NCI-H1417 treated with DMSO at 0.1 percent for 48 hours (cell line): ENCODE measurements at places on chromosomes 6 and 20.

DNA sequence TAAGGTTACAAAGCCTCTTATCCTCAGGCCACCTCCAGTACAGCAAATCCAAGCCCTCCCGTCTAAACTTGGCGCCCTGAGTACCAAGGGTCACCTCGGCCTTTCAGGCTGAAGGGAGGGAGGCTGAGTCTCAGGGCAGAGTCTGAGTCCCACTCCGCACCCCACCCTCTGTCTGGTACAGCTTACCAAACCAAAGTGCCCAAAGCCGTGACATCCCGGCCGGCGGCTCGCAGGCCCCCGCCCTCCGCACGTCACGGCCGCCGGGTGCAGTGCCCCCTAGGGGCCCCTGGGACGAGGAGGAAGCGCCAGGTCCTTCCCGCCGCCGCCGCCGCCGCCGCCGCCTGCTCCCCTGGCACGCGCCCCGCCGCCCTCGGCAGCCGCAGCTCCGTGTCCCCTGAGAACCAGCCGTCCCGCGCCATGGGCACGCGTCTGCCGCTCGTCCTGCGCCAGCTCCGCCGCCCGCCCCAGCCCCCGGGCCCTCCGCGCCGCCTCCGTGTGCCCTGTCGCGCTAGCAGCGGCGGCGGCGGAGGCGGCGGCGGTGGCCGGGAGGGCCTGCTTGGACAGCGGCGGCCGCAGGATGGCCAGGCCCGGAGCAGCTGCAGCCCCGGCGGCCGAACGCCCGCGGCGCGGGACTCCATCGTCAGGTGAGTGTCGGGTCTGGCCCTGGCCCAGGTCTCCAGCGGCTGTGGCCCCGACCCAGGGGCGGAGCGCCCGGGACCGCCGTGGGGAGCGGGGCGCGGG, at the start of gene MTHFD1L:
Gene MTHFD1L (plus strand): TSS at position 297 of the 741 bp plus-strand sequence. CDS start 121 bp downstream, at position 418.
- peak; percentile 39 for DNase-seq

DNA sequence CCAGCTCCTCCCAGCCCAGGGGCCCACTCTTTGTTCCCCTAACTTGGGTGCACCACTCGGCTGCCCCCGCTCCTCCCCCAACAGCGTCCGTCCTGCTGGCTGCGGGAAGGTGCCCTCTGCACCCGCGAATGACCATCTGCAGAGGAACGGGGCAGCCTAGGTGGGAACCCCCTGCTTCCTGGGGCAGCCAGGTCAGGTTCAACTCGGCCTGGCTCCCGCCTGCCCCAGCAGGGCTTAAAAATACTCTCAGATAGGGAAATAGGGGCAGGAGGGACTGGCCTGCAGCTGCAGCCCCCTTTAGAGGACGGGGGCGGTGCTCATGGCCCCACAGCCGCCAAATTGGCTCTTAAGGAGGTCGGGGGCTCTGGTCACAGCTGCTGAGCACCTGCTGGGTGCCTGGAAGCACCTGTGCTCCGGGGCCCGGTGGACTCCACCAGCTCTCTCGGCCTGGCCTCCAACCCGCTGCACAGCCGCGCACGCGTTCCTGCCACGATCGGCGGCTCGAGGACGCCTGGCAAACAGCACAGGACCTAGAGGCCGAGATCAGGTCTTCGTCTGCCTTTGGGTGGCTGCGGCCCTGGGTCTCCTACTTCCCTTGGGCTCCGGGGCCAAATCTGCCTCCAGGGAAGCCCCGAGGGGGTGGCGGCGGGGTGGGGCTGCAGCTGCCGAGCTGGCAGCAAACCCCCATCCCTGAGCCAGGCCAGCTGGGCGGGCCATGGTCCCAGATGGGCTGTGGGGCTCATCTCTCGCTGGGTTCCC, 700 bp upstream of the LAMA5 start:
- DNase-seq, result no peak

GRCh38 chr6:159468994-159469393, 224.0 kb downstream of the SOD2 start:
- no peak for DNase-seq

DNA sequence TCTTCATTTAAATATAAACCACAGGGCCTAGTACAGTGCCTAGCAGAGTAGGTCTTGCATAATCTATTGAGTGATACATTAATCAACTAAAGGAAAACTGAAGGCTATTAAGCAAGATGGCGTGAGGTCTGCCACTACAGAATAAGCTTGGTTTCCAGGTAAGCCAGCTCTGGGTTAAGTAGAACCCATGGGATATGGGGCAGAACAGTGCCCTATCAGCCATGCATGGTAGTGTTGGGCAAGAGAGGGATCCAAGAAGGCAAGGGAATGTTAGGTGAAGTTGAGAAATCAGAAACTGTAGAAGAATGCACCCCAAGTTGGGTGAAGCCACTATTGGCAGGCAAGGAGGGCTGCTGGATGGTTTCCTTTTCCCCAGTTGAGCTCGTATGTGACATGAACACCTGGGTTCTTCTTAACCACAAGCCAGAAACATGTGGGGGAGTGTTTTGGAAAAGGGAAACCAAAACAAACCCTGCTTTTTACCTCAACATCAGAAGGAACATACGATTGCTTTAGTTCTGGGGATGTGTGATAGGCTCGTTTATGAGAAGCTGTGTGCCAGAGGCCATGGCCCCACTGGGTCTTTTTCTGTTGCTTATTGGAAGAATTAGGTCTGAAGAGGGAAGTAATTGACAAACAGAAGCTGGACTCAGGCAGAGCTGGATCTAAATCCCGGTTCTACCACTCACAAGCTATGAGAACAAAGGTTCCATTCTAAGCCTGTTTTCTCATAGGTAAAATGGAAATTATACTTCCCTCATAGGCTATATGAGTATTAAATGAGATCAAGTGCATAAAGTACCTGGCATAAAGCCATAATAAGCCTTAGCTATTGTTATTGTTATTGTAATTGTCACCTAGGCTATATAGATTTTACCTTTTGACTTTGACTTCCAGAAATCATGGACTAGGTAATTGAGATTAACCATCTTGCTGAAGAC, 33.5 kb downstream of the NEDD9 start:
- DNase-seq, result no peak

GRCh38 chr20:46322641-46323040, 14.3 kb upstream of the CDH22 start:
- DNase-seq, result no peak

DNA sequence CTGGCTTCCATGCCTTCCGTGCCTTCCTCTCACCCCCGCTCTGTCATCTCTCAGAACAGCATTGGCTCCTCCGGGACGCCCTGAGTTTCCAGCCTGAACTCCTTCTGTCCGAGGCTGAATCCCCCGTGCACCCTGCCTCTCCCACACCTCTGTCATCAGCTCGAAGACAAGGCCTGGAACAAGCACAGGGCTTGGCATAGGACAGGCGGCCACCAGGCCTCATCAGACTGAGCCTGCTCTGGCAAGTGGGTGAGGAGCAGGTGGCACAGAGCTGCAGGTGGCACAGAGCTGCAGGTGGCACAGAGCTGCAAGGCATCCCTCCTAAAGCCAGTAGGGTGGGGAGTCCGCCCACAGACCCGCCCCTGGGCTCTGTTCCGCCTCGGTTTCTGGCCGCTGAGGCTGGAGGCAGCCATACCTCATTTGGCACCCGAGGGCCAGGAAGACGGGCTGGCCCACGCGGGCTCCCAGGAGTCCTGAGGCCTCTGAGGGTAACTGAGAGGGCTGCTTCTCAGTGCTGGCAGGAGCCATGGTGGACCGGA, 60.2 kb downstream of the EZR start:
- DNase-seq, result peak; percentile 40

GRCh38 chr20:25574411-25574810, 10.9 kb downstream of the NINL start:
- no peak for DNase-seq

DNA sequence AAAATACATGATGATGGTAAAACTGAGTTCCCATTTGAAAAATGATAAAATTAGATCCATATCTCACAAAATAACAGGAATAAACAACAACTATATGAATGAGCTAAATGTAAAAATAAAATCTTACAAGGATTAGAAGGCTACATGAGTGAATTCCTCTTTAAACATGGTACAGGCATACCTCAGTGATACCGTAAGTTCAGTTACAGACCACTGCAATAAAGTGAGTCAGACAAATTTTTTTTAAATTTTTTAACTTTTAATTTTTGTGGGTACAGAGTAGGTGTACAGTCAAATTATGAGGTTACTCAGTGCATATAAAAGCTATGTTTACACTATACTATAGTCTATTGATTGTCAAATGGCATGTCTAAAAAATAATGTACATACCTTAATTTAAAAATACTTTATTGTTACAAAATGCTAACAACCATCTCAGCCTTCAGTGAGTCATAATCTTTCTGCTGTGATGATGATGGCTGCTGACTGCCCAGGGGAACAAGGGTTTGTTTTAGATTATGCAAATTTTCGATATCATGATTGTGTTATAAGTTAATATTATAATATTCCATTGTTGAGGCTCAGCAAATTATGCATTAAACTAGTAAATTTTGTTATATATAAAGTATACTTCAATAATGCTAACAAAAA, 222.8 kb upstream of the RUNX2 start:
- no peak for DNase-seq

DNA sequence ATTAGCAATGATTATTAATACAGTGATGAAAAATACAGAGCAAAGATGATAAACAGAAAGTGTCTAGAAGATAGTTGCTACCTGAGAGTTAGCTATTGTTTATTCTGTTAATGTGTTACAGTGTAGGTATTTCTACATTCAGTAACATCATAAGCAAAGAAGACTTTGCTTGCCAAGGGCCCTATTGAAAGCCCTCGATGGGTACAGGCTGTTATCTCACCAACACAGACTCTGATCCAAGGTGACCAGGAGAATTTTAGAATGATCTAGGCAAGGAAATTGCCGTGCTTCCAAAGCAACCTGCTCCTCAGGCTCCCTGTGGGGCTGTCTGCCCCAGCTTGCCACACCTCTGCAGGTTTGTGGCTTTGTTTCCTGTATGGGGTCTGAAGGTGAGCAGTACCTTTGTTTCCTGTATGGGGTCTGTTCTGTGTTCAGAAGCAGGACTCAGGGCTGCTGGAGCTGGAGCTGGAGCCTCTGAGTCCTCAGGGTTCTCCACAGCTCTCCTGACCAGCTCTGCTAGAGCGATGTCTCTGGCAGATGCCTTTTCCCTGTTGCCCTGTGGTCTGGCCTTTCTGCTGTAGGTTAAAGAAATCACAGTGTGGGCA, 32.5 kb downstream of the PHACTR3 start:
- DNase-seq, result no peak
